ENCODE measurements at places on chromosomes 1 and 21.

GRCh38 chr1:156489166-156489934, 11.2 kb downstream of the MEF2D start:
- DNase-seq: peak; percentile 53

DNA sequence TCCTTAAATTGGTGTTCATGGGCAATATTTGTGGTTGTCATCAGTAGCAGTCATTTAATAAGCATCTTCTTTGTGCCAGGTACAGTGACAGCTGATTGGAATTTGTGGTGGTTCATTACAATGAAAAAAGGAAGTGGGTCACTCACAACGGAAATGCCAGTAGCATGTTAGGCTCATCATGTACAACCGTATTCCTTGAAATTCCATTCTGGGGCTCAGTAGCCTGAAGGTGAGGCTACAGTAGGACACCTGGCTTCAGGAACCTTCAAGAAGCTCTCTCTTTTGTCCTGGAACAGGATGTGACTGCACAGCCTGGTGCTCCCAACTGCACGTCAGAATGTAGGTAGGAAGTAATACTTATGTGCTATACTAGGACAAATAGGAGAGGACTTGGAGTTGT, 93.9 kb downstream of the ST3GAL3 start:
- no peak for DNase-seq

- DNase-seq: no peak
Measured at GRCh38 chr1:34277150-34277549, 100.4 kb downstream of the C1orf94 start.

- DNase-seq: no peak
Measured at GRCh38 chr1:167515461-167515860, 2.9 kb downstream of the CD247 start.

DNA sequence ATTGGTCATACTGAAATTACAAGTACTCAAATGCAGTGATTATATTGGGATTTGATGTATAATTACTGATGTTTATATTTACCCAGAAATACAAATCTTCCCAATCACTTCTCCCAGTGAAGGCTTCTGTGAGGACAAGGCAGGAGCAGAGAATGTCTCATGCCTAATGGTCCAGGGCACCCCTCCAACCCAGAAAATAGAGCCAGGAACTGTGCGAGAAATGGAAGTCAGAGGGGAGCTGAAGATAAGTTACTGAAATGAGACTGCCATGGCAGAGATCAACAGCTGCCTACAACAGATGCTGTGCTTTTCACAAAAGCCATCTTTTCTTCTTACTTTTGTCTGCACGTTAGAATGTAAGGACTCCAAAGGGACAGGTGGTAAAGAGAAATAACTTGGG, 171.2 kb downstream of the TTLL7 start:
- DNase-seq: no peak

GRCh38 chr1:9009438-9010370, 16.5 kb downstream of the SLC2A7 start:
- no peak for DNase-seq

DNA sequence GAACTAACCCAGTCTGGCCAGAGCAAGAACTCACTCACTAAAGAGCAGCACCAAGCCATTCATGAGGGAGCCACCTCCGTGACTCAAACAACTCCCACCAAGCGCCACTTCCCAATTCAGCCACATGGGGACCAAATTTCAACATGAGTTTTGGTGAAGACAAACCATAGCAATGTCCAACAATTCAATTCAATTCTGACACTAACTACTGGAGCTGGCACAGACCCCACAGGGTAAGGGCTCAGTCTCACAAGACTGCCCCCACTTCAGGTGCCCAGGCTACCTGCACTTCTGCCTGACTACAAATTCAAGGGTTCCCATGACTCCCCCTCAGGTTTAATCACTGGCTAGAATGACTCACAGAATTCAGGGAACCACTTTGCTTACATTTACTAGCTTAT, 48.8 kb upstream of the RAP1A start:
- peak; percentile 32 for DNase-seq

GRCh38 chr1:156498432-156499193, 2.0 kb downstream of the MEF2D start:
- no peak for DNase-seq

GRCh38 chr1:117147856-117148588, 26.5 kb upstream of the TRIM45 start:
- no peak for DNase-seq

GRCh38 chr1:211822677-211823407, 7.7 kb downstream of the LPGAT1 start:
- DNase-seq: no peak

- no peak for DNase-seq
Measured at GRCh38 chr1:46812996-46813857, 14.4 kb downstream of the CYP4B1 start.

- DNase-seq: no peak
Measured at GRCh38 chr1:3664700-3665375, 12.5 kb downstream of the TP73 start.

DNA sequence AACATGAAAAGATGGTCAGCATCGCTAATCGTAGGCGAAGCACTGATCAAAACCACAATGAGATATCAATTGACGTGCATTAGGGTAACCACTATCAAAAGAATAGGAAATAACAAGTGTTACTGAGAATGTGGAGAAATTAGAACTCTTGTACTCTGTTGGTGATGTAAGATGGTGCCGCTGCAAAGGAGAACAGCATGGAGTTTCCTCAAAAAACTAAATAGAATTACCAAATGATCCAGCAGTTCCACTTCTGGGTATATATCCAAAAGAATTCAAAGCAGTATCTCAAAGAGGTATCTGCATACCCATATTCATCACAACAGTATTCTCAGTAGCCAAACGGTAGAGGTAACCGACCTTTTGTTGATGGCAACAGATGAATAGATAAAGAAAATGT, 8.3 kb upstream of the CD101 start:
- no peak for DNase-seq

- no peak for DNase-seq
Measured at GRCh38 chr1:246515390-246516005, 8.4 kb upstream of the SMYD3 start.

- no peak for DNase-seq
Measured at GRCh38 chr1:226401355-226402303, 6.3 kb downstream of the PARP1 start.

DNA sequence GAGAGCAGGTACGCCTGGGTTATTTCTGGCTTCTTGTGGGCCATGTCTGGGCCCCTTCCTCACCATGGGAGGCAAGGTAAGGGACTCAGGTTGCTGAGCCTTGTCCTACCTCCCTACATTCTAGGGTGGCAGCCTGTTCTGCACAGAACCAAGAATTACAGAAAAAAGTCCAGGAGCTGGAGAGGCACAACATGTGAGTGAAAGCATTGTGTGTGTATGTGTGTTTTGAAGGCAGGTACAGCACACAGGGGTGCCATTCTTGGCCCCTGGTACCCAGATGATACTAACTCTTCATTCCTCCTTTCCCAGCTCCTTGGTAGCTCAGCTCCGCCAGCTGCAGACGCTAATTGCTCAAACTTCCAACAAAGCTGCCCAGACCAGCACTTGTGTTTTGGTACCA, 4.4 kb downstream of the JTB start:
- DNase-seq: no peak

GRCh38 chr1:40265298-40265697, 7.3 kb downstream of the ZMPSTE24 start:
- DNase-seq: no peak

All from CD4-positive, alpha-beta T cell treated with Interleukin-15 for 1 hour (primary cell).